Daoy (cell line): ENCODE measurements at places on chromosomes 2 and 18. TPM values are rescaled to one million over a fixed set of nuclear protein-coding genes. Genes with fewer than 3 reads are reported as not detected.

The SIX2 gene
- 11.4 and 12.2 TPM in 2 replicates for total RNA-seq

The NT5DC4 gene
- total RNA-seq = not detected in 2 replicates

DNA sequence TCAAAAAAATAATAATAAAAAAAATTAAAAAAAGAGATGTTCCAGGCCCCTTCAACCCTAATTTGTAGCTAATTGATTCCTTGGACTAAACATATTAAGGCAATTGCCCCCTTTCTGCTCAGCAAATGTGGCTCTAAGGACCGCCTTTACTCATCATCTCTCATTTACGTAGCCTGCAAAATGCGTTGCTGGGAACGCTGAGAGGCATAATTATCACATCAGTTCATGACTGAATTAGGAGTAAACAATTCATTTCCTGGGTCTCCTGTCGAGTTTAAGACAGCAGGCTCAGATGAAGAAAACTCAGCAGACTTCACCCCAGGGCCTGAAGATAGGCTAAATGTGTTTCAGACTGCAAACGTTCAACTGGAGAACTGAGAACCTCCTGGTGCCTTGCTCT, 413.5 kb downstream of the NBAS start:
- no peak for DNase-seq

- peak; percentile 47 for DNase-seq
Measured at GRCh38 chr2:56199492-56199891, 15.7 kb downstream of the CCDC85A start.

DNA sequence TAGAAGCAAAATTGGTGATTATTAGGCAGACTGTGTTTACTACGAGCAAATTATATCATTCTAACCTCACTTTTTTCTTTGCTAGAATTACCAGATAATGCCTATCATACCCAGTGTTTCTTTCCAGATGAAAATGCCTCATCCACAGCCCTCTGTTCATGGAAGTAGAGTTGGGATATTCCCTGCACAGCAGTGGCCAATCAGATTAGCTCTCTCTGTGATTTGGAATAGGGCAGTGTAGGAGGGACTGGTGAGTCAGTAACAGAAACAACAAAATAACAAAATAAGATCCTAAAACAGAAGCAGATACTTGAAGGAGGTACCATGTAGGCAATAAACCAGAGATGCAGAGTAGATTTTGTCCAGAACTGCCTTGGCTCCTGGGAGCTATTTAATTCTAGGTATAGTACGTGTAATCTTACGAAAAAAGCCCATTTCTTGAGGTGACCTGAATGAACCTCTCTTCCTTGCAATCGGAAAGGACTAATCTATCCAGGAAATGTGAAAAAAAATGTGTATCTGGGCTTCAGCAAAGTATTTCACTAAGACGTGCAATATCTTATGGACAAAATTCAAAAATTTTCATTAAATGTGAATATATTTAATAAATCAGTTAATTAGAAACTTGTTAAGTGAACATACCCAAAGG, 18.4 kb upstream of the TMEM17 start:
- DNase-seq = no peak

- no peak for DNase-seq
Measured at GRCh38 chr18:69127873-69128500, 272.7 kb upstream of the DOK6 start.

DNA sequence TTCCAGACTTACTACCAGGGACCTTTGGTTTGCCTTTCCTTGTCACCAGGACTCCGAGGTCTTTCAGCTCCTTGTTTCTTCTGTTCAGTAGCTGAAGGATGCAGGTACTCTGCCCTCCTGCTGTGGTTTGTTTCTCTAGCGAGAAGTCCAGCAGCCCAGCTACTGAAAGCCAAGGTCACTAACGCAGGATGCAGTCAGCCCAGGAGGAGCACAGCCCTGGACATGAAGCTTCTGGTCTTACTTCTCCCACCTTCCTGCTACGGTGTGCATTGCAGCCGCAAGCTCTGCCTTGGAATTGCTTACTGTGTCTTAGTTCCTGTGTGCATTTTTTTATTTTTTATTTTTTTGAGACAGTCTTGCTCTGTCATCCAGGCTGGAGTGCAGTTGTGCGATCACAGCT, 62.4 kb downstream of the DGKD start:
- no peak for DNase-seq

DNA sequence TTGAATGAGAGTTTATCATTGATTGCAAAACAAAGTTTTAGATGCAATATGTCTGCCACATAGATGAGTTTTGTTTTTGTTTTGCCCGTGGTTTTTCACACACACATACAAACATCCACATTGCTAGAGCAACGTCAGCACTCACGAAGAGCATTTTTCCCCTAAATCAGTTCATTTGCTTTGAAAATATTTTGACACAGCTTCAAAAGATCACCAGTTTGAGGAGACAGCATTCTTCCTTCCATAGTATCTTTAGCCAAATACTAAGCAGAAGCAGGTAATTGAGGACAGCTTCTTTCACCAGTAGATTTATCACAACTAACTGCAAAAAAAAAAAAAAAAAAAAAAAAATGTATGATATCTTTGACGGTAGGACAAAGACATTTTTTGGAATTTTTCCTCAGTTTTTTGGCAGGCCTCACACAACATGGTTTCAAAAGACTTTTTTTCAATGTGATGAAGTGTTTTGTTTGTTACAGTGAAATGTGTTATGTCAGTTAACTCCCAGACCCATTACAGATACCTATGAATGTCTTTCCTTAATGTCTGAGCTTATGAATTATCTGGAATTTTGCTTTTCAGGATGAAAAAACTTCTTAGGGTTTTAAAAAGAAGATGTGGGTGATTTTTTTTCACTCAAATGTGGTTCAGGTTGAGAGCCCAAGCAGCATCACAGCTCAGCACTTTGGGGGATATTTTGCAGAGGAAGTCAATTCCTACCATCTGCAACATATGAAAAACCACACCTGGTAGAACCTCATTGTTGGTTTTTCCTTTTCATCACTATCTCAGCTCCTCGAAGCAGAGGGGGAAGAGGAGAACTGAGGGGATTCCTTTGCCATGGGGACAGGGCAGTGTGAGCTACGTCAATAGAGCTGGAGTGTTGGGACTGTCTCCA, 31.6 kb downstream of the AOX1 start:
- DNase-seq = no peak

The CAD gene
- total RNA-seq = 26.6 and 29.7 TPM in 2 replicates
